ENCODE measurements at places on chromosomes 6 and 20. TPM values are rescaled to one million over a fixed set of nuclear protein-coding genes. Genes with fewer than 3 reads are reported as not detected.

The DEFB119 gene
- polyA plus RNA-seq, result not detected

The ZKSCAN3 gene
- 1.1 TPM for polyA plus RNA-seq

The PARD6B gene
- polyA plus RNA-seq, result 5.7 TPM

The ANKRD66 gene
- polyA plus RNA-seq, result not detected

The IMPG1 gene
- not detected for polyA plus RNA-seq

The LY86 gene
- 2.3 TPM for polyA plus RNA-seq

The TTBK1 gene
- 0.70 TPM for polyA plus RNA-seq

The MEA1 gene
- 37.2 TPM for polyA plus RNA-seq

The PRKN gene
- 0.47 TPM for polyA plus RNA-seq

The FAM209B gene
- 0.38 TPM for polyA plus RNA-seq

Measured in liver (tissue), 10 donors.